ENCODE measurements at places on chromosomes 13 and 19. TPM values are rescaled to one million over a fixed set of nuclear protein-coding genes. Genes with fewer than 3 reads are reported as not detected.

DNA sequence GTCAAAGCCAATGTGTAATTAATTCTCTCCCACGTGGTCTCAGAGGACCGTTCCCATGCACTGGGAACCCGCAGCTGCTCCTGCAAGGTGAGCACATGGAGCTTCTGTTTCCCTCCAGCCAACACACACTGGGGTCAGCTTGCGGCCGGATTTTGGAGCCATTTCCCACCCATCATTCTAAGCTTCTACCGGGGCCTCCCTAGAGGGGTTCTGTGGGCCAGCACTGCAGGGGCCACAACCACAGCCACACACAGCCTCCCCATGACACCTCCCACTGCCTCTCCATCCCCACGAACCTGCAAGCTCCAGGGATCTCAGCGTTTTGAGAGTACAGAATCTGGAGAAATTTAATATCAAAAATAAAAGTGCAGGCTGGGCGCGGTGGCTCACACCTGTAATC is 120.7 kb upstream of the SOX1 start:
- DNase-seq, result no peak

LGALS14 gene
- not detected for total RNA-seq

GRCh38 chr13:64527561-64527960 is 2702.6 kb downstream of the PCDH9 start:
- DNase-seq, result no peak

- no peak for DNase-seq
These were observed 604 bp downstream of the THSD1 start for GRCh38 chr13:52405369-52405766.

VSTM2B gene
- total RNA-seq, result not detected

DNA sequence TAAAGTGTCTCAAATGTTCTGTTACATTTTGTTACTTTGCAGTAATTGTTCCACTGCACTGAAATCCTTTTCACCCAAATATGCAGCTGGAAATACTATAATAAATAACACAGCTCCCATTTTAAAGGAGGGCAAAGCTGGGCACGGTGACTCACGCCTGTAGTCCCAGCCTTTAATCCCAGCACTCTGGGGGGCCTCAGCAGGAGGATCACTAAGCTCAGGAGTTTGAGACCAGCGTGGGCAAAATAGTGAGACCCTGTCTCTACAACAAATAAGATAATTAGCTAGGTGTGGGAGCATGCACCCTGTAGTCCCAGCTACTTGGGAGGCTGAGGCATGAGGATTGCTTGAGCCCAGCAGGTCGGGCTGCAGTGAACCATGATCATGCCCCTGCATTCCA is 7.5 kb upstream of the UBAC2 start:
- no peak for DNase-seq

LILRA1 gene
- total RNA-seq, result 0.48 TPM
